ENCODE measurements at places on chromosomes 4 and X. TPM values are rescaled to one million over a fixed set of nuclear protein-coding genes. Genes with fewer than 3 reads are reported as not detected.

DNA sequence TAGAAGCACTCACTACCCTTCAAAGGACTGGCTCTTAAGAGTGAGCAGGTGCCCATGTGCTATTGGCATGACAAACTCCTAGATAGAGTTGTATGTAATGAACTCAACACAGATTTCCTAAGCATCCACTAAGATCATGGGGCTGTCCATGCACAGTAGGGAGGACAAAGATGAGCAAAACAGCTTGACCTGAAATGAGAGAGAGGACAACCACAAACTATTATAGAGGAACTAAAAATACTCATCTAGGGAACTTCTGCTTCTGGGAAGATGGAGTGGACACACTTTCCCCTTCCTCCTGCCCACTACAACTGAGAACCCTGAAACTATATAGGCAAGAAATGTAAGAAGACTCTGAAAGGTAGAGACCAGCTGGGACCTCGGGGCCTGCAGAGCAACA, 20.8 kb upstream of the TMEM128 start:
- DNase-seq = no peak

The VGLL1 gene
- total RNA-seq = 14.6 TPM

The SLC26A1 gene
- 0.38 TPM for total RNA-seq

- no peak for DNase-seq
These were observed 53.2 kb downstream of the ACSL4 start for GRCh38 chrX:109679820-109680219.

DNA sequence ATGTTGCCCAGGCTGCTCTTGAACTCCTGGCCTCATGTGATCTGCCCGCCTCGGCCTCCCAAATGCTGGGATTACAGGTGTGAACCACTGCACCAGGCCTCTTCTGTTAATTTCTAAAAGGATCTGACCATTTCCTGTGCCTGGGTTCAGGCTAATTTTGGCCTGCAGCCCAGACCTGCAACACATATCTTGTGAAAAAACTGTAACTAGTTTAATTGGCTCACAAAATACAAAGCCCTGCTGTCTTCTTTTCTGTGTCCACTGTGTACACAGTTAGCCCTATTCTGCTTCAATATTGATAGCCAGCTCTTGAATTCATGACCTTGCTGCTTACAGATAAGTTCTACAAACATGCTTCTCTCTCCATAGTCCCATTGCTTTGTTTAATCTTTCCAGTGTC, 753.5 kb downstream of the PDHA2 start:
- DNase-seq = no peak

- no peak for DNase-seq
These were observed 146.5 kb upstream of the PUDP start for GRCh38 chrX:7294483-7294882.

DNA sequence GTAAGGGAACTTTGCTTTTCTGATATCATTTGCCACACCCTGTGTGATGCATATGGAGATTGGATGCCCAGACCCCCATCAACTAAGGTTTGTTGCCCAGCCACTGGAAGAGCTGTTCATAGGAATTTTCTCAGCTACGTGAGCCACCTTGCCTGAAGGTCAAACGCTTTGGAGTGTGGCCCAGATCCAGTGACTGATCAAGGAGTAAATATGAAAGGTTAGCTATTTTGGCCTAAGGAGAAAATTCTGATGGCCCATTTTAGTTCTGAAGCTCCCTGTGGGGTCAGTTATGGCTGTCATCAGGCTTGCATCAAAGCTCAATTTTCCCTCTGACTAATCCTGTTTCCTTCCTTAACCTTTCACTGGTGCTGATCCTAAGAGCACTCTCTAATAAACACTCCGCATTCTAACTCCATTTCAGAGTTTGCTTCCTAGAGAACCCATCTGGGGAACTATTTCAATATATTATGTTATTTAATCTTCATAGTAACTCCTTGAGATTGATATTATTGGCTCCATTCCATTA, 407.7 kb downstream of the SPRY1 start:
- DNase-seq = no peak

The FAM47A gene
- not detected for total RNA-seq

The FRAS1 gene
- 45.3 TPM for total RNA-seq

The CCDC160 gene
- 0.63 TPM for total RNA-seq

The BMX gene
- total RNA-seq = not detected

GRCh38 chr4:76515975-76516843, 81.2 kb downstream of the SHROOM3 start:
- DNase-seq = no peak

The PPBP gene
- total RNA-seq = not detected

DNA sequence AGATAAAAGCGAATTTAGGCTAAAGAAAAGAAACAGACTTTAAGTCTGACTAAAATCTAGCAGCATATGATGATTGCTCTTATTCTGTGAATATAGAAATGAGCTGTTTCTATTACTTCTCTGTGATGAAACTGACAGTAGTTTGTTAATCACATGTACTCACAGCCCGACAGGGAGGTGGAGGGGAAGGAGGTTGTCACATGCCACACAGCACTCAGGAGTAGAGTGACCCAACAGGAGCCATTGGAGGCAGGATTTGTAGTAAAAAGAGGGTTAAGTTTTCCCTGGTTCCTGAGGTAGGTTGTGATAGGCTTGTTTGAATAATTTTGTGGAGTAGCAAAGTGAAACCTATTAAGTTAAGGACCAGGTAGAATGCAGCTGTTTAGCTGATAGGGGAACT, 495.9 kb downstream of the CENPC start:
- DNase-seq = no peak

- no peak for DNase-seq
These were observed 16.2 kb downstream of the GATB start for GRCh38 chr4:151744614-151745013.

DNA sequence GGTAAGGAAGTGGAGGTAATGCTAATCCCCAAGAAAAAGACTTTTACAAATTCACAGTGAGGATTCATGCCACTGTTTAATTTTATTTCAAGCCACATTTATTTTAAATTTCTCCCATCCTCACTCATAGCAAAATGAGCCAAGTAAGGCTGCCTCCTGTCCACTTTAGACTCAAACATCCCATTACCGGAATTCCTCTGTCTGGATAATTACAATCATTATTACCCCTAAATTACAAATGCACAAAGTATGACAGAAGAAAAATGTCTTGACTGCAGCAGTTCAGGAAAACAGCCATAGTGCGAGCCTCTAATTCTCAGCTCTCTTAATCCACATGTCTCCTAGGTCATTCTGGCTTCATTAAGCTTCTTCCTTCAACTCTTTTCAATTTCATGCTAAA, 57.0 kb downstream of the MAPK10 start:
- no peak for DNase-seq

DNA sequence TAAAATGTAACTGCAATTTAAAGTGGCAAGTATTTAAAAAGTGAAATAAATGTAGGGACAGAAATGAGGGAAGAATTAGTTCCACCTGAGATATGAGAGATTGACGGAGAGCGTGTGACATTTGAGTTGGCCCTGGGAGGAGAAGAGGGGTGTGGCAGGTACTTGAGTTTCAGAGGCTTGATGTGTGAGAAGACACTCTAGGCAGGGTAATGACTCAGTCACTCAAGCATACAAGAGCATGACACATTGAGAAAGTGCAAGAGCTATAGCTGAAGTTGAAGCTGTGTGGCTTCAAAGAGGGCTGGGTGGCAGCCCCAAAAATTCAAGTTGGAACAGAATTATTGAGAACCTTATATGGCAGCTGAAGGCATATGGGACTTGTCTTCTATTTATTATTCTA, 420.5 kb downstream of the SLITRK2 start:
- no peak for DNase-seq

The WFS1 gene
- total RNA-seq = 31.5 TPM

- DNase-seq = no peak
These were observed 3.3 kb downstream of the COQ2 start for GRCh38 chr4:83281307-83281706.

DNA sequence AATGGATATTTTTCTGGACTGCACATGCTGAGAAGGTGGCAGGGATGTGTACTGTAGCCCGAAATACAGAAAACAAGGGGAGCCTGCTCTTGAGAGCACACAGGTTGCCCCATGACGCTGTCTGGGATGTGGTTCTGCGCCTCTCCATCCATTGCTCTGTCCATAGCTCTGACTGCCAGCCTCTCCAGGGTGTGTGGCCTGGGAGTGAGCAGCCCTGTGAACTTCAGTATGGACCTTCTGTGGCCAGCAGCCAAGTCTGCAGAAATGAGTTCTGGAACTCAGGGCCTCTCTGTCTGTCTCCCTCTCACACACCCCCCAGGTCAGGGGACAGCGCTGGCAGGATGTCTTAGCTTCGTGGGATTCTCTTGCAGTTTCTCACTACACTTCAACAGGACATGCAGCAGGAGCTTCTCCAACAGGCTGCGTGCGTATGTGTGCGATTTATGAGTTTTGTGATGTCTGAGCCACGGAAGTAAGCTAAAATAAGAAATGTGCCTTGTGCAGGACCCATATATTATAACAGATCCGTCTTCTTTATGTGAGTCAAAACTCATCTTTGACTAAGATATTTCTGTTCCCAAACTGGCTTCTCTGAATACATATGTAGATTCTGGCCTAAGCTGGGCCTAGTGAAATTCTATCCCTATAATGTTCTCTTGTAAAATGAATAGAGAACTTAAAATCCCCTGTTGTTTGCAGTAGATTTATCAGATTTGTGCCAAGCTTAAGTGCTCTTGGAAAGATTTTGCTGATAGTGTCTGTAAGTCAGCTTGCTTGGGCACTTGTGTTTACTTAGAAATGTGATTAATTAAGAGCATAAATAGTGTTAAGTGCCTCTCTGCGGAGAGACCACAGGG, 40.0 kb downstream of the PROM1 start:
- DNase-seq = no peak

DNA sequence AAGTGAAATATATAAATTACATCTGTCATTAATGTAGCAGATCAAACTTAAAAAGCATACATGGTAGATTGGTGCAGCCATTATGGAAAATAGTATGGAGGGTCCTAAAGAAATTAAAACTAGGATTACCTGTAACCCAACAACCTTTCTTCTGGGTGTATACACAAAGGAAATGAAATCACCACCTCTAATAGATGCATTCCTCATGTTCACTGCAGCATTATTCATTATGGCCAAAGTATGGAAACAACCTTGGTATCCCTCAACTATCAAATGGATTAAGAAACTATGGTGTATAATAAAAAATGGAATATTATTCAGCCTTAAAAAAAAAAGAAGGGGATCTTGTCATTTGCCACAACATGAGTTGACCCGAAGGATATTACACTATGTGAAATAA, 13.7 kb downstream of the WDFY3 start:
- DNase-seq = no peak

- DNase-seq = no peak
These were observed 24.8 kb downstream of the NELFA start for GRCh38 chr4:1983846-1984405.

The TRIML2 gene
- total RNA-seq = not detected

The SMARCA1 gene
- 116 TPM for total RNA-seq

DNA sequence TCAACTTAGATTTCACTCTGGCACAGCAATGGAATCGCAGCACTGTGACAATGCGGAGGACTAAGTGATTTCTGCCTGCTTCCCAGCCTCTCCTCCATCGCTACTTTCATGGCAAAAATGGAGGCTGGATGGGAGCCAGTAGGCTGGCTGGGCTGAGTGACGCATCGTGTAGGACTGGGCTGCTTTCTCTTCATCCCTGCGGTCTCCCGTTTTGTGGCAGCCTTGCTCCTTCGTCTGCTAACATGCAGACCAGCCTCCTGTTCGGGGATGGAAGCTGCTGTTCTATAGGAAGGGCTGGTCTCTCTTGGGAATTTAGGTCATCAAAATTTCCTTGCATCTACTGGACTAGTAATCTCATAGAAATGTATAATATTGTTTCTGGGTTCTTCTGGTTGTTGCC, 15.8 kb upstream of the RGS12 start:
- no peak for DNase-seq

GRCh38 chrX:66698273-66699204, 59.7 kb upstream of the EDA2R start:
- DNase-seq = no peak

DNA sequence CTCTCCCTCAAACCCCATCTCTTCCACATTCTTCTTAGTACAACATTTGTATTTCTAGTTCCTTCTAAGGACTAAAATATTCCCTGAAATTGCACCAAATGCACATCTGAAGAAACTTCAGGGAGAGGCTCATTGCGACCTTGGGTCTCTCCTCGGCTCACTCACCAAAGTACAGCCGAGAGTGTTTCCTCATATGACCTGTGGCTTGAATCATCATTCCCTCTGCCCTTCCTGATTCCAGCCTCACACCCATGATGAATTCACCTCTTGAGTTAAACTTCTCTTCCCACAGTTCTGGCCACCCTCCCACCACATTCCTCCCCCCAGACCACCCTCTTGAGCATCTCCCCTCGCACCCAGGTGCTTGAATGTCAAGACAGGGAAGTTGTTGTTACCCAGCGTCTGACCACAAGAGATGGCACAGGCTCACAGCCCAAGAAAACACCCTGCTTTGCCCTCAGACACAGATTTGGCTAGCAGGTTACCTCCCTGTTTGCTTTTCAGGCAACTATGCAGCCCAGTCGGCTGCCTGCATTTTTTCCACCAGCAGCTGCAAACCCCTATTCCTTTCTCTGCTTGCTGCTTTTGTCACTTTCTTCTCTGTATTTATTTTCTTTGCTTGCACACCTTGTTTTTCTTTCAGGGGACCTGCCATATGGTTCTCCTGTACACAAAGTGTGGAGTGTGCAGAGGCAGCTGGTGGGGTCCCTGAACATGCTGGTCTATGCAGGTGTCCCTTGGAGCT, 214.8 kb downstream of the SPATA18 start:
- DNase-seq = no peak

The DCLK2 gene
- 49.5 TPM for total RNA-seq

- DNase-seq = no peak
These were observed 23.6 kb upstream of the C4orf50 start for GRCh38 chr4:6041800-6042199.

DNA sequence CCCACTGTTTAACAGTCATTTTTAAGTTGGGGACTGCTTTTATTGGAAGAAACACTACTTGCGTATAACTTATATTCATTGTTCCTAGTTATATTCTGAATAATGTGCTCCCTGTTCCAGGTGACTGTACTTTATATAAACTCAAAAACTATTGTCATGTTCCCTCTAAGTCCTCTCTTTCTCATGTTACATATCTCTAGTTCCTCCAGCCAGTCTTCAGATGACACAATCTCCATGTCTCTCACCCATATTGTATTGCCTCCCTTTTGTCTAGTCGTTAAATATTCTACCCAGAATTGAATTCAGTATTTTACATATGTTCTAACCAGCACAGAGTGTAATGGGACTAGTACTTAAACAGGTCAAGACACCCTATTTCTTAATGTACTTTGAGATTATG, 5.3 kb downstream of the VAMP7 start:
- DNase-seq = no peak

- no peak for DNase-seq
These were observed 7.8 kb downstream of the HMGB3 start for GRCh38 chrX:150990910-150991309.

GRCh38 chrX:5928224-5928623, 300.4 kb downstream of the NLGN4X start:
- no peak for DNase-seq

DNA sequence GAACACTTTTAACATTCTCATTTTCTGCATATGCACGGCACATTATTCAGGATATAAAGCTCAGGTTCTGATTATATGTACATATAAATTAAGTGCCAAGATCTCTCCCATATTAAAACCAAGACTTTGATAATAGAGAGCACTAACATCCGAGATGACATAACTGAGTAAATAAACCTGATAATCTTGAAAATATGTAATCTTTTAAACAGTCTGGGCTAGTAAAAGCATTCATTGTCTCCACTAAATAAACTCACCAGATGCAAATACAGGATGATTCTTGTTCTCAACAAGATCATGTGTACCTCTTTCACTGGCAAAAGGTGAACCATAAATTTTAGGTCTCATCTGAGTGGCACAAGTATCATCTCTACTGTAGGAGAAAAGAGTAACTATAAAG, 942.2 kb downstream of the TRAM1L1 start:
- no peak for DNase-seq
